Body of pancreas (tissue), 4 donors: ENCODE measurements at places on chromosomes 3 and 15. TPM values are rescaled to one million over a fixed set of nuclear protein-coding genes. Genes with fewer than 3 reads are reported as not detected.

Gene DUOXA2
- total RNA-seq, result not detected

Gene ADAM10
- total RNA-seq, result 29.1 TPM

Gene PSTPIP1
- 3.6 TPM for total RNA-seq

Gene SAXO2
- 1.3 TPM for total RNA-seq

Gene DISP2
- under 0.01 TPM for total RNA-seq

Gene SPSB4
- total RNA-seq, result 18.2 TPM

Gene STRIT1
- total RNA-seq, result not detected

Gene SLC24A1
- total RNA-seq, result 9.6 TPM

Gene BAHD1
- total RNA-seq, result 10.1 TPM

Gene CCNB2
- 0.26 TPM for total RNA-seq

- no peak overlapping the region for H3K27ac ChIP-seq
- no peak for DNase-seq
- H3K27me3 ChIP-seq, result no peaks in the 10 kb centered on the region
- H3K4me1 ChIP-seq, result peaks cover 17% of the 10 kb centered on the region
Observed at GRCh38 chr3:126213379-126214028, 33.1 kb upstream of the ALDH1L1 start.

- no peak overlapping the region for H3K4me3 ChIP-seq
- no peaks in the 10 kb centered on the region for H3K4me1 ChIP-seq
- no peak overlapping the region for H3K27ac ChIP-seq
- DNase-seq, result no peak
Observed at GRCh38 chr3:162491952-162492351, 995.3 kb downstream of the OTOL1 start.

- peaks cover 23% of the 10 kb centered on the region for H3K4me1 ChIP-seq
- DNase-seq, result no peak
Observed at GRCh38 chr15:68183616-68184315, 21.4 kb downstream of the CALML4 start.

DNA sequence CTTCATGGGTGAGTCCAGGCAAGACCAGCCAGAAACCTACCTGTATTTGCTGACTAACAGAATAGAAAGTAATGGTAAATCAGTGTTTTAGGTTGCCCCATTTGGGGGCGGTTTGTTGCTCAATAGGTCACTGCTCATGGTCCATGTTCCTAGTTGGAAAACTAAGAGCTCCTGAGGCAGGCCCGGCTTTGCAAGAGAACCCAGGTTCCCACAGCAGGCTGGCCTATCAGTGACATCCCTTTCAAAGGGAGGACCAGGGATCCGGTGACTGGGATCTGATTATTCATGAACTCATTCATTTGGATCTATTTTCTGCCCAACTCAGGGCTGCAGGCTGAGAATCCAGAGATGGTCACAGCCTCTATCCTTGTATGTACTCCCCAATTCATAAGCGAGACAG, 163.9 kb downstream of the WNT7A start:
- no peaks in the 10 kb centered on the region for H3K4me1 ChIP-seq
- DNase-seq, result no peak
- no peak overlapping the region for H3K4me3 ChIP-seq
- no peak overlapping the region for H3K27ac ChIP-seq
- H3K36me3 ChIP-seq, result no peaks in the 10 kb centered on the region

DNA sequence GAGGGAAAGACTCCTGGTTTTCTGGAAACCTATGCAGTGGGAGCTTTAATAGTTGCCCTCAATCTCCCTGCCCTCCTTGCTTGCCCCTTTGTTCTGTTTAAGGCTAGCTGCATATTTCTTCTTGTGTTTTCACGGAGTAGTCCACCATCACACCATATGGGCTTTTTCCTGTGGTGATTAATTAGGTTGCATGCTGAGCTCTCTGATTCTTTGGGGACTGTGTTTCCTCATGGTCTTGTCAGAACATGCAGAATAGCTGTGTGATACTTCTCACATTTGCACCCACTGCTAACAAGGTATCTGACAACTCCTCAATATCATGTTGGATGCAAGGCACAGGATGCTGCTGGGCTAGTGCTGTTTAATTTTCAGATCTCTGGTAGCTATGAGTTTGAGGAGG, 139.6 kb downstream of the PTPRG start:
- no peak for DNase-seq
- H3K4me1 ChIP-seq, result peaks cover 5% of the 10 kb centered on the region
- H3K36me3 ChIP-seq, result no peaks in the 10 kb centered on the region
- H3K27me3 ChIP-seq, result no peaks in the 10 kb centered on the region
- H3K4me3 ChIP-seq, result no peak overlapping the region

DNA sequence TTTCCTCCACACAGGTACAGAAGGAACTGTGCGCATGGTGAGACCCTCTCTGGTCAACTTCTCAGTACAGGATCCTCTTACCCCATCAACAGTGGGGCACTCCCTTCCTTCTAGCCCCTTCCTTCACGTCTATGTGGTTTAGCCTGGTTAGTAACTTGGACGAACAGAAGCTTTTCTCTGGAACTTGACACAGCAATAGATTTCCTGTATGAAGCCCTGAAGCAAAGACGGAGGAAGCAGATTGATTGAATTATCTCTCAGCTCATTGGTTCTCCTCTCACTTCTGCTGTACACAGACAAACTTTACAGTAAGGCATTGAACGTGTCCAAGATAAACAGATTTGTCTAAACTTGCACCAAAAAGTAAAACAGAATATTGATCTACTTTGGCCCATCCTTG, at the start of gene CD200R1:
Gene CD200R1 (minus strand): TSS at position 210 of the 400 bp plus-strand sequence. CDS start 246 bp downstream, outside the sequence.
- no peaks in the 10 kb centered on the region for H3K4me1 ChIP-seq
- no peak within 1 kb of the TSS for H3K4me3 ChIP-seq
- DNase-seq, result no peak
- H3K27ac ChIP-seq, result no peak within 1 kb of the TSS
- H3K27me3 ChIP-seq, result no peaks in the 10 kb centered on the region

DNA sequence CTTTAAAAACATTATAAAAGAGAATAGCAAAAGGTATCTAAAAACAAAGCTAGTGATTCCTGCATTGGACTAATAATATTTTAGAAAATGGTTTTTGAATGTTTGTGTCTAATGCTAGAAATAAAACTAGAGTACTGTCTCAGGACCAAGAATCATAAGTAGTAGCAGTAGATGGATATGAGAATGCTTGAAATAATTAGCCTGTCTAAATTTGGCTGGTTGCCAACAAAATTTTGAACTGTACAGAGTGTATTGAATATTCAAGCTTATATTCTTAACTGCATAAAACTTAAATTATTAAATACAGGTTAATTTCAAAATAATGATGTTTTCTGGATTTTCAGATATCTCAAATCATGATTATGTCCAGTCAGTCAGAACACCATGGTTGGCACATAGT, 14.0 kb downstream of the ABHD5 start:
- H3K4me3 ChIP-seq, result no peak overlapping the region
- H3K4me1 ChIP-seq, result peaks cover 11% of the 10 kb centered on the region
- no peaks in the 10 kb centered on the region for H3K27me3 ChIP-seq
- H3K36me3 ChIP-seq, result no peaks in the 10 kb centered on the region

- no peak for DNase-seq
Observed at GRCh38 chr3:38343797-38344594, 2.6 kb upstream of the XYLB start.

DNA sequence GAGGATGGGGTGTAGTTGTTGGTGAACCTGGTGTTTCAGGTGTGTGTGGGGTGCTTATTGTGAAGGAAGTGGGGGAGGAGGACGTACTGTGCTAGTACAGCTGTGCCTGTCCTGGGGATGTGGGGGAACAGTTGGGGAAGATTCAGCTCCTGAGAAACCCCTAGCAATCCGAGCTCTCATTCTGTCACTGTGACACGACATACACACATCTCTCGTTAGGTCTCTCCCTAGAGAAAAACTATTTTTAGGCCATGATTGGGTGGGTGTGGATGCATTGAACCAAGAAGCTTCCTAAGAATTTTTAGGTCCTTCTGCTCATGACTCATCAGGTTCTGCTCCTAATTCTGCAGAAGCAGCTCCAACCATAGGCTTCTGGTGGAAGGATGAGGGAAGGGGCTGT, 54.3 kb downstream of the SLC30A4 start:
- H3K4me1 ChIP-seq, result no peaks in the 10 kb centered on the region
- no peaks in the 10 kb centered on the region for H3K27me3 ChIP-seq
- no peaks in the 10 kb centered on the region for H3K36me3 ChIP-seq
- H3K27ac ChIP-seq, result no peak overlapping the region

GRCh38 chr3:48465531-48466378, 19.2 kb downstream of the ATRIP start:
- H3K27me3 ChIP-seq, result no peaks in the 10 kb centered on the region
- H3K36me3 ChIP-seq, result peaks cover under 1% of the 10 kb centered on the region
- H3K4me3 ChIP-seq, result peak overlapping the region; percentile 17
- peak; percentile 100 for DNase-seq
- H3K4me1 ChIP-seq, result peaks cover 55% of the 10 kb centered on the region
